ENCODE measurements at places on chromosomes 16 and 17.

DNA sequence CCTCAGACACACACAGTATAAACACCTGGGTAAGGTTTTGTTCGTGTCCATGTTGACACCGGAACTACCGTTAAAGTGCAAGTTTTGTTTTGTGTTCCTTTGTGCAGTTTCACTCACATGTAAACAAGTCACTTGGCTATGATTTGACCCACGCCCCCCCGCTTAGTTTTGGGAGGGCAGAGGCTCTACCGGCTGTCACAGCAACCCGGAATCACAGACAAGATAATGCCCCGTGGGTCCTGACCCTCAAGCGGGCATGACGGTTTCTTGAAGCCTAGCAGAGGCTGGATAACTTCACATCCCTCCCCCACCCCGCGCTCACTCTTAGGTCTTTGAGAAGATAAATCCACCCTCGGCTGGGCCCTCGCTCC is 1.7 kb downstream of the RASD1 start:
- DNase-seq: peak; percentile 55

GRCh38 chr16:24471561-24472350 is 67.6 kb upstream of the RBBP6 start:
- no peak for DNase-seq

DNA sequence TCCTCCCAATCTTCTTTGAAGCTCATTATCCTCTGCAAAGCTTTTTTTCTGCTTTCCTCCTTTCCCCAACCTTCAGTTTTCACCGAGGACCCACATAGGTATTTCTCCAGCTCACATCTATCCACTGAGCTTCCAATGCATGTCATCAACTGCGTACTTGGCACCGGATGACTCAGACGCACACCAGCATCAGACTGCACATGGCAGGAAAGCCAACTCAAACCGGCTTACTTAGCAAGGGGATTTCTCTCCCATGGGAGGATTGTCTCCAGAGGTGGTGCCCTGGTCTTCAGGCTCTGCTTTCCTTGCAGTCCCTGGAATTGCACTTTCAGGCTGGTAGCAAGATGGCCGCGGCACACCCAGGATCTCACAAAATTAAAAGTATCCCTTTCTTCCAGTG is 1.7 kb upstream of the AKTIP start:
- DNase-seq: no peak

- peak; percentile 29 for DNase-seq
Measured at GRCh38 chr17:75352079-75352569, 53.4 kb downstream of the GRB2 start.

DNA sequence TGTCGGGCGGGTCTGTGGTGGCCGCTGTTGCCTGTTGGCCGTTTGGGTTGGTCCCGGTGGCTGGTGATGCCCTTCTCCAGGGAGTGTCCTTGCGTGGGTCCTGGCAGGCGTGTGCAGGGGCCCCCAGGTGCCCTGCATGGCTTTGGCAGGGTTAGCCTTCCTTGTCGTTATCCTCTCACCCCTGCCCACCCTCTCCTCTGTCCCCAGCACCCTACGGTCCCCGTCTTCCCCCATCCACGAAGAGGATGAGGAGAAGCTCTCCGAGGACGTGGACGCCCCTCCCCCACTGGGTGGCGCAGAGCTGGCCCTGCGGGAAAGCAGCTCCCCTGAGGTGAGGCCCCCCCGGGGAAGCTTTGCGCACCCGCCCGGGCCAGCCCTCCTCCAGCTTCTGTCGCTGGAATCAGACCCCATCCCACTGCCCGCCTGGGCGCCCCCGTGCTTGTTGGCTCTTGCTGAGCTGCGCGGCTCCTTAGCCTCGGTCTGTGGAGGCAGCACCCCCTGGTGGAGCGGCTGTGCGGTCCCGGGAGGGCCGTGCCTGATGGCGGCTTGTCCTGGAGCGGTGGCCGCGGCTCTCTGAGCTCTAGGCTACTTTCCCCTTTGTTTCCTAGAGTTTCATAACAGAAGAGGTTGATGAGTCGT is 10.6 kb upstream of the NUDT16L1 start:
- DNase-seq: peak; percentile 47

GRCh38 chr16:83722456-83723183 is 85.2 kb upstream of the HSBP1 start:
- no peak for DNase-seq

DNA sequence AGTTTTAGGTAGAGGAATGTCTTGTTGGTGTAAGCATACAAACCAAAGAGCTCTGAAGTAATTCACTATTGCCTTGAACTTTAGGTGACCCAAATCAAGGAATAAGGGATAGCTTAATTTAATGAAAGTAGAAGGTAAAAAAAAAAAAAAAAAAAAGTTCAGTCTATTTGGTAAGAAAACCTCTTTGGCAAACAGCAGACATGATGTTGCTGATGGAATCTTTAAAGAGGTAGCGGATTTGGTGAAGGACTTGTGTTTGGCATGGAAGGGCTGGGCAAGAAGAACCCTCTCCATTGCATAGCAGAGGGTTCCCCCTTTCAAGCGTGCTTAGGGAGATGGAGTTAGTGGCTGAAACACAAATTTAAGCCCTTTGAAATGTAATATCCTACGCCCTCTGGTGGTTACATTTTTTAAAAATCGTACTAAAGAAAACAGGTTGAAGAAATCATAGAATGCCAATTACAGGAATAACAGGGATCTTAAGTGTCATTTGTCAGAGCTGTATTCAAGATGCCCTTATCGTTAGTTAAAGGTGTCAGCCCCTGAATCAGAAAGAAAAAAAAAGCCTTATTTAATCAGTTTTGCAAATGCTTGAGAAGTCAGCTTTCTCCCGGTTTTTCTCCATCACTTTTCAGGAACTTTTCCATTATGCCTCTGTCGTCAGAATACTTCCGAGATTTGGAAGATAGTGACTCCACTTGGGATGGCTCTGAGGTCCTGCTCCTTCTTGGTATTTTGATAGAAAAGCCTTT is 383.1 kb downstream of the KCNJ2 start:
- no peak for DNase-seq

- DNase-seq: no peak
Measured at GRCh38 chr16:11251525-11252481, 4.2 kb downstream of the SOCS1 start.

- no peak for DNase-seq
Measured at GRCh38 chr16:85894266-85894665, 4.7 kb upstream of the IRF8 start.

- DNase-seq: no peak
Measured at GRCh38 chr16:52568495-52568894, 21.6 kb upstream of the TOX3 start.

DNA sequence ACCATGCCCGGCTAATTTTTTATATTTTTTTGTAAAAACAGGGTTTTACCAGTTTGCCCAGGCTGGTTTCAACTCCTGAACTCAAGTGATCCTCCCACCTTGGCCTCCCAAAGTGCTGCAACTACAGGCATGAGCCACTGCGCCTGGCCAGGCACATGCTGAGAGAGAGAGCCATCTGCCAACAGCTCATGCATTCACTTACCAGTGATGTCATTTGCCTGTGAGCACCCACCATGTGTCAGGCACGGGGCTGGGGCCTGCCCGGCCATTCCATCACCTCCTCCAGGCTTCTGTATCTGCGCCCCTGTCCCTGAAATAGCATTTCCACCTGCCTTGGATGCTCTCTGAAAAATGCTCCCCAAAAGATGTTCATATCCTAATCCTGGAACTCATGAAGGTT is 43.6 kb upstream of the PEMT start:
- DNase-seq: no peak

GRCh38 chr16:72246423-72246822 is 74.5 kb upstream of the PMFBP1 start:
- no peak for DNase-seq

GRCh38 chr16:83581994-83582747 is 225.6 kb upstream of the HSBP1 start:
- DNase-seq: no peak

DNA sequence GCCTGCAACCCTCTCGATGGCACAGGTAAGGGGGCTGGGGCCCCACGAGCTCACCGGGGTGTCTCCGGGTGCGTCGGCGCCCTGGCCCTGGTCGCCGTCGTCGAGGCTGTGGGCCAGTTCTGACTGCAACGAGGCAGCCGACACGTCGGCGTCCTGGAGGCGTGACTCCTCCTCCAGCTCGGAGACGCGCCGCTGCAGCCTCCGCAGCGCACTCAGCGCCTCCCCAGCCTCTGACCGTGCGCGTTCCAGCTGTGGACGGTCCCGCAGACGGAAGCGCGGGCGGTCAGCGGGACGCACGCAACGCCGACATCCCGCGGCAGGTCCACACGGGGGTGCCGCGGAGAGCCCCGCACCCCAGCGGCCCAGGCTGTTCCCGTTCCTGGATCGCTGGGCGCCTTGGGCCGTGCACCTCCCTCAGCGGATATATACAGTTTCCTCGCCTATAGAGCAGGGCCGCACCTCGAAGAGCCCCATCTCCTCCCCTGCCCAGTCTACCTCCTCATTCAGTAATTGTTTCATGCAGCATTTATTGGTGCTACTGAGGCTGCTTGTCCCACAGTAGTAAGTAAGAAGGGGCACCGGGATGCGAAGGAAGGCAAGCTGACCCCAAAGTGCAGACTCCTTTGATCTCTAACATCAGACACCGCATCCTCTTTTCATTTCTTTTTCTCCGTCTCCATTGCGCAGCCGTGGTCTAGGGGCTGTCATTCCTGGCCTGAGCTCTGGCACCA is 5.8 kb downstream of the THOC6 start:
- no peak for DNase-seq

DNA sequence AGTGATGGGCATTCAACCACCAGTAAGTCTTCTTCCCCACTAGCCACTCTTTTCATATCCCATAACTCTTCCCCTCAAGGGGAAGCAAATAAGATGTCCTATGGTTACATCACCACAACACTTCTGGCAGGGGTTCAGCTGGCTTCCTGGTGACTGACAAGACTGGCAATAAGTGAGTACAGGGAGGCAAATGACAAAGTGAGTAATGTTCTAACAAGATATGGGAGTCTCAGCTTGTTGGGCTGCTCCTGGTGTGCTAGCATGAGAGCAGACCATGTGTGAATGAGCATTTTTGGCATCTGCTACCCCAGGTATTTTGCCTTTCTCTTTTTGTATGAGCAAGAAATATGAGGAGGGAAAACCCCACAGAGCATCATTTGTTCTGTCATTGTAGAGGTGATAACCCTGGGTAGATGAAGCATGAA is 9.9 kb downstream of the TMIGD1 start:
- DNase-seq: no peak

DNA sequence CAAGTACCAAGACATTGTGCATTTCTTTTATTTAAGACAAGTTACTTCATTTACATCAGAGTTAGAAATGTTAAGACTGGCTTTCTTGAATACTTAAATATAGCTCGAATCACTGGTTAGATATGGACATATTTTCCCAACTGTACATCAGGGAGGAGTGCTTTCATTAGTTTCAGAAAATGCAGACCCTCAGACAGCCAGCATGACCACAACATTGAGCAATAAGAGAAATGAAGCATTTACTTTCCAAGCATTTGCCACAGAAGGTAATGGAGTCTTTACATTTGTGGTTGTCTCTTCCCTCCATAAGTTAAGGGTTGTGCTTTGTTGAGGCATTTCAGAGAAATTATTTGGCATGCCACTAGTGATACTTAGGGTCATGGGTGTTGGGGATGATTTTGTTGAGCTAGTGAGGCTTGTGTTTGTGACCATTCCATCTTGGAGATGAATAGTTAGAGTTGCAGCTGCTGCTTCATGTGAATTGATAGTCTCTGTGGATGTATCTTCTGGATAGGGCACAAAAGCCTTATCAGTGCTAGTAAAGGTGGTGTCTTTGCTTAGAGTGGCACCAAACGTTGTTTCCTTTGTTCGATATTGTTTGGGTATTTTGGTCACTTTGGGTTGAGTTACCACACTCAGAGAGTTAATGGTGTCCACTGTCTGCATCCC is 2.1 kb downstream of the OMG start:
- DNase-seq: no peak

GRCh38 chr17:76986365-76986764 is 118.2 kb downstream of the MGAT5B start:
- peak; percentile 39 for DNase-seq

DNA sequence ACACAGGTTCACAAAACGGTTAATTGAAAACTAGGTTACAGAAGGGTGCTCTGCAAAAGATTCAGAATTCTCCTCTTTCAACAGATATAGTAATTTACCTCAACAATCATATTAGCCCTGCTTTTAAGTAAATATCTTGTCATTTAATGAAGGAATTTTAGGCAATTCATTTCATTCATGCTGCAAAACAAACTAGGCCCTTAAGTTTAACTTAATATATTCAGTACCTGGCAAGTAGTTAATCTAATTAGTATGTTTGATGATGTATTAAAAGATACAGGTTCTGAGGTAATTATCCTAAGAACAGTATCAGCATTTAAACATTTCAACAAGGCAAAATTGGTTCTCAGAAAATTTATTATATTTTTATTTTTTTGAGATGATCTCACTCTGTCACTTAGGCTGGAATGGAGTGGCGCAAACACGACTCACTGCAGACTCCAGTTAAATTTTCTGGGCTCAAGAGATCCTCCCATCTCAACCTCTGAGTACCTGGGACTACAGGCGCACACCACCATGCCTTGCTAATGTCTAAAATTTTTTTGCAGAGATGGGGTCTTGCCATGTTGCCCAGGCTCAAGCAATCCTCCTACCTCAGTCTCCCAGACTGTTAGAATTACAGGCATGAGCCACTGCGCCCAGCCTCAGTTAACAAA is 44.9 kb downstream of the SMURF2 start:
- no peak for DNase-seq

DNA sequence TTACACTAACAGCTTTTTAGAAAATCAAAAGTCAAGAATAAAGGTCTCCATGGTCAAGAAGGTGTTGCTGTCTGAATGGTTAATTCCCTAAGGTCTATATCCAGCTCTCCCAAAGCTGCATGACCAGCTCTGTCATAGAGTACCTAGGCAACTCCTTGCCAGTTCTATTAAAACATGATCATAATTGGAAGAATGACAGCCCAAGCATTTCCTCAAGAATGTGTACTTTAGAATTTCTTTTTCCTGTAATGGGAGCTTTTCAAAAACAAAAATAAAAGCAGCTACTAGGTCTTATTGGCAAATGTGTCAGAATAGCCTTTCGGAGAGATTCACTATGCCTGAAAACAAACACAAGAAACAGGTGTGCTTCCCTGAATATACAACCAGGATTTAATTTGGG is 7.9 kb downstream of the SPOP start:
- no peak for DNase-seq

- no peak for DNase-seq
Measured at GRCh38 chr17:8468980-8469379, 33.3 kb downstream of the NDEL1 start.

GRCh38 chr16:10250137-10250828 is 68.1 kb upstream of the GRIN2A start:
- no peak for DNase-seq

- DNase-seq: peak; percentile 85
Measured at GRCh38 chr17:45098869-45099616, 33.3 kb downstream of the PLCD3 start.

Measured in right hindlimb (tissue), 1 donor.